ENCODE measurements at places on chromosomes 4 and X.
A peak's percentile ranks its signal among the peaks of the same experiment; 100 is the strongest.

GRCh38 chr4:3712112-3712805 is 53.9 kb upstream of the ADRA2C start:
- no peak for DNase-seq

GRCh38 chrX:141176586-141177451 is at the start of gene LDOC1:
Gene LDOC1 (minus strand): TSS chrX:141177129. CDS start chrX:141177021, 108 bp downstream.
- peak; percentile 28 for DNase-seq

- no peak for DNase-seq
Observed at GRCh38 chr4:46554760-46555465, 165.0 kb upstream of the GABRA2 start.

DNA sequence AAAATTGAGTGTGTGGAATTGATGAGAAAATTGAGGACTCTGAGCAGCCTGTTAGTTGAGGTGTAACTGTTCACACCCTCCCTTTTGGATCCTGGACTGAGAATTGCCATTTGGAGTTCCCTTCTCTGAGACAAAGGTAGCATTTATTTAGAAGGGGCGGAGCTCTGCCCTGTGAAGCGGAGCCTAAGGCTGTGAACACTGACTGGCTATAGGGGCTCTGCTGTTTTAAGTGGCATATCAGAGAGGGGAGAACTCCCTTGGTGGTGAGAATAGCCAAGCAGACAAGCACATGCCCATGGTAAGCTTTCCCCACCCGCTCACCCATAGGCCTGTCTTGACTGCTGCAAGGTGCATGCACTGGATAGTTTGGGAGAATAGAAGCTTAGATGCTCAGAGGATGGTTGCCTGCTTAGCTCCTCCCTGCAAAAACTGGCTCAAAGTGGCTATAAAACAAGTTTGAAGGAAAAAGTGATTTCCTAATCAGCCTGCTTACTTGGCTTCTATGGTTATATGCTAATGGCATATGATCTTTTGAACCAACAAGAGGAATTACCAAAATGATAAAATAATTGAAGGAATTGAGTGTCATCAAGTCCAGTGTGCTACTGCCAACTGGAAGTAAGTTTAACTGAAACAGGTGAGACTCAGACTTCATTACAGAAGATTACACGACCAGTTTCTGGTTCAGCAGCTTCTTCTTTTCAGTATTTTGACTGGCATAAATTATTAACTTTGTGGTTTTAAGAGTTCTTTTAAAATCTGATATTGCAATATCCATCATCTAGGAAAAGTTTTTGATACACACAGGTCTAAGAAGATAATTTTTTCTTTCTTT is 108.4 kb downstream of the AFF1 start:
- DNase-seq: no peak

DNA sequence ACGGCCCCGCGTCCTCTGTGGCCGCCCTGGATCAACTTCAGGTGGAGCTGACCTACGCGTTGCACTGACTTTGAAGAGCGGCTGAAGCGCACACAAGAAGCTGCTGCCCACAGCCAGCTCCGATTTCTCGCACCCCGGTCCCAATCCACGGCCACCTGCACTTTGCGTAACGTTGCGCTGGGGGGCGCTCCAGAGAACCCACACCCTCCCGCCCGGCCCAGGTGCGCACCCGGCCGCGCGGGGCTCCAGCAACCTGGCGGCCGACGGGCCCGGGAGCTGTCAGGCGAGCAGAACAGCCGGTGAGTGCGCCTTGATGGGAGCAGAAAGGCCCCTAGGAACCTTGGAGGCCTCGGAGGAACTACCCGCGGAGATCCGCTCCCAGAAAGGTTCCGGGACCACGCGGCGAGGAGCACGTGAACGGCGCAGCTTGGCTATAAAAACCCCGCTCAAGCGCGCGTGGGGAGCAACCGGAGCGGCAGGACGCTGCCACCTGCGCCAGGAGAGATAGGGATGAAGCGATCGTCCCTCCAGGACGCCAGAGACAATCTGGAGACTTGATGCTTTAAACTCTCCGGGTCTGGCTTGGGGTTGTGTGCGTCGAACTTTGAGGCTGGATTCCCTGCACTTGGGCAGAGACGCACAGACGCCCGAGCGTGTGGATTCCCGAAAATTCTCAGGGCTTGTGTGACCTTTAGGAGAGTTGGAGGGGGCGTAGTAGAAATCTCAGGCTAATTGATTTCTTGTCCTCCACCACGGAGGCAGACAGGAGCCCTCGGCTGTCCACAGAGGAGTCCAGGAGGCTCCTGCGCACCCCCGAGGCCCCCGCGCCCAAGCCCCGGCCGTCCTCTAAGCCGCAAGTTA is 591 bp upstream of the NWD2 start:
- DNase-seq: no peak

DNA sequence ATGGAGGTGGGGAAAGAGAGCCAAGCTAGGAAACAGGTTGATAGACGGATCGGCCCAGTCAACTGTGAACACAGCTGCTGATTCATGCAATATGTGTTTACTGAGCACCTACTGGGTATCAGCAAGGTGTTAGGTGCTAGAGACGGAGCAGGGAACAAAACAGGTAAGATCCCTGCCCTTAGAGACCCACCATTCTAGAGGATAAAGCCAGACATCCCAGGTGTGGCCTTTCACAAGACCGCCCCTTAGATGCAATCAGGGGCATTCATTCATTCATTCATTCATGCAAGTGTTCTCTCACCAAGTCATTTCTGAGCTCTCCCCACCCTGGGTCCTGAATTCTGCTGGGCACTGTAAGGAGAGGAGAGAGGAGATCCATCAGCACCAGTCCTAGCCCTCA is 20.2 kb upstream of the MTM1 start:
- no peak for DNase-seq

DNA sequence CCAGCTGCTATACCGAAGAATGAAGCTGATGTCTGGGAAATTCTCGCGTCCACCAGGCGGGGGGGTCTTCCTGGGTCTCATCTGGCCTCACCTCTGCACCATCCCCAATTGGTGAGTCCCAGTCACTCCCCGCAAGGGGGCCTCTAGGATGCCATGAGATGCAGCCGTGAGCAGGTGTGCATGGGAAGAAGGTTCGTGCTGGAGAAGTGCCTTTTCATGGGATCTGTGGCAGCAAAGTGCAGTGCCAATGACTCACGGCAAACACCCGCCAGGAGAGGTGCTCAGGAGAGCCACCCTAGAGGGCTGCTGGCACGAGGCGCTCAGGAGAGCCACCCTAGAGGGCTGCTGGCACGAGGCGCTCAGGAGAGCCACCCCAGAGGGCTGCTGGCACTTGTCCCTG is 55.1 kb downstream of the CPZ start:
- DNase-seq: no peak
